ENCODE measurements at places on chromosomes 13 and 19. TPM values are rescaled to one million over a fixed set of nuclear protein-coding genes. Genes with fewer than 3 reads are reported as not detected.

The FCAR gene
- 0.13 TPM for polyA plus RNA-seq

The BRSK1 gene
- polyA plus RNA-seq = 5.0 TPM

- H3K36me3 ChIP-seq = no peaks in the 10 kb centered on the region
- H3K27me3 ChIP-seq = no peaks in the 10 kb centered on the region
- no peak overlapping the region for H3K4me3 ChIP-seq
- H3K4me1 ChIP-seq = no peaks in the 10 kb centered on the region
- no peak for DNase-seq
Observed at GRCh38 chr19:2312820-2313501, 5.0 kb upstream of the LINGO3 start.

The SLC6A16 gene
- 5.3 TPM for polyA plus RNA-seq

The ZNF444 gene
- 25.5 TPM for polyA plus RNA-seq

- H3K4me3 ChIP-seq = no peak overlapping the region
- H3K36me3 ChIP-seq = no peaks in the 10 kb centered on the region
- H3K27me3 ChIP-seq = no peaks in the 10 kb centered on the region
- no peak for DNase-seq
- no peak overlapping the region for H3K27ac ChIP-seq
Observed at GRCh38 chr13:30332456-30333143, 25.2 kb upstream of the KATNAL1 start.

DNA sequence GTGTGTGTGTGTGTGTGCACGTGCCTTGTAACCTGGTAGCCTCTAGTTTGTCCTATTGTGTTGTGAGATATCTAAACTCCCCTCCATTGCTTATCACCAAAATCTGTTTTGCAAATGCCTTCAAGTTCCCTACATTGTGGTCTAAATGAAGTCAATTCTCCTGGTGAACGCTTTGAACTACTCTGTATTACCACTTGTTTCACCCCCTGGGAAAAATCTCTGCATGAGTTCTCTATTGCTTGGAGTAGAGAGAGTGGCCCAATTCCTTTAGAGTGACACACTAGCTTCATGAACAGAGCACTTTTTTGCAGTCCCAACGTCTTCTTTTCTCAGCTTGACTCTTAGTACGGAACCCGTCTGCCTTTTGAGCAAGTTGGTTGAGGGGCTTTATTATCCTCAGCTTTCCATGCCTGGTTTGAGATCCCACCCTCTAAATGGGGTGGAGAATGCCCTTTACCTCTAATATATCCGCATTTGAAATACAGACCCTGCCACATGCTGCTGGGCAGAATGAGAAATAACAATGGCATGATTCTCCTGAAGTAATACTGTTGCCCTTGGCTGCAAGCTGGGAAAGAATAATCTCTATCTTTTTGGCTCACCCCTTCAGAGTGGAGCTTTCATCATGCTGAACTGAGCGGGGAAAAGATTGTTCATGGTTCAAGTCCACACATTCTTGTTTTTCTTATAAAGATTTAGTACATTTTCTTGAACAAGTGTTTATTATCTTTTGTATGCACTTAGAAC, 2545.3 kb downstream of the PCDH9 start:
- H3K4me1 ChIP-seq = no peaks in the 10 kb centered on the region
- H3K4me3 ChIP-seq = no peak overlapping the region

The TEX29 gene
- polyA plus RNA-seq = 0.25 TPM

Data from ovary (tissue), 10 donors.